Mesenteric fat pad (tissue), 1 donor: ENCODE measurements at places on chromosomes 1 and 21. TPM values are rescaled to one million over a fixed set of nuclear protein-coding genes. Genes with fewer than 3 reads are reported as not detected.

- DNase-seq = no peak
Observed at GRCh38 chr1:37605061-37605650, 9.4 kb upstream of the GNL2 start.

DNA sequence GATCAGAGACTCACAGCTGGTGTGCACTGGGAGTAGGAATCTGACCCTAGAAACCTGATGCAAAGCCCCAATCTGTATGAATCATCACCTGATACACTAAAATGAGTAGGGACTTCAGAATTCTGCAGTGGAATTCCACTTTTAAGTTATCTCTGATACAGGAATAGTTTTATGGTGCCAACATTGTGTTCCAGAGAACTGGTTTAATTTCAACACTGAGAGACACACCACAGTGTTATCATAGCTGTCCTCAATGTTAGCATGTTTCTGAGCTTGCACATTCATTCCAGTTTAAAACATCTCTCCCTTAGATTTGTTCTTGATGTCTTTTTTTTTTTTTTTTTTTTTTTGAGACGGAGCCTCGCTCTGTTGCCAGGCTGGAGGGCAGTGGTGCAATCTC is 7.1 kb downstream of the UTS2 start:
- DNase-seq = no peak

DNA sequence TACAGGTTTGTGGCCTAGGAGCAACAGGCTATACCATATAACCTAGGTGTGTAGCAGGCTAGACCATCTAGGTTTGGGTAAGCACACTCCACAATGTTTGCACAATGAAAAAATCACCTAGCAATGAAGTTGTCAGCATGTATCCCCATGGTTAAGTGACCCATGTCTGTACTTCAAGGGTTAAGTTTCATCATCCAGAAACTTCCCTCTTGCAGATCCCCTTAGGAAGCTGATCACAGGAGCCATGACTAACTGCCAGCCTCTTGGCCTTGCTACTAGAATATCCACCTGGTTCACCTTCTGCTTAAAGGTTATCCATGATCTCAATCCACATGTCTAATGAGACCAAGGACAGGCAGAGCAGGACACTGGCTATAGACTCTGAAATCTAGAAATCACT is 3.5 kb upstream of the UBXN10 start:
- DNase-seq = no peak

GRCh38 chr1:7827126-7827955 is 25.5 kb downstream of the UTS2 start:
- no peak for DNase-seq

DNA sequence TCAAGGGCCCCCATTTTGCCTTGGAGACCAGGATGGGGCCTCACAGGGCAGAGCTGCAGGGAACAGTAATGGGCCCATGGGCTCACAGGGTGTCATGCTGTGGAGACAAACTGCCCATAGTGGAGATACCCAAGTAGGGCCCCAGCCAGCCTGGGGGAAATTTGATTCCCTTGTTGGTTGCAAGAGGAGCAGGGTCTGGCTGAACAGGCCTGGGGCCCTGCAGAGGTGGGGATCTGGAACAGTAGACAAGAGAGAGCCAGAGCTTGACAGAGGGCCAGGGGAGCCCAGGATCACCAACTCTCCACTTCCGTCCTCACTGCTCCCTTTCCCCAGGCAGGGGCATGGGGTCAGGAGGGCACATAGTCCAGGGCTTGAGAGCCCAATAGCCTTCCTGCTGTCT is 8.7 kb downstream of the S100B start:
- DNase-seq = no peak

DNA sequence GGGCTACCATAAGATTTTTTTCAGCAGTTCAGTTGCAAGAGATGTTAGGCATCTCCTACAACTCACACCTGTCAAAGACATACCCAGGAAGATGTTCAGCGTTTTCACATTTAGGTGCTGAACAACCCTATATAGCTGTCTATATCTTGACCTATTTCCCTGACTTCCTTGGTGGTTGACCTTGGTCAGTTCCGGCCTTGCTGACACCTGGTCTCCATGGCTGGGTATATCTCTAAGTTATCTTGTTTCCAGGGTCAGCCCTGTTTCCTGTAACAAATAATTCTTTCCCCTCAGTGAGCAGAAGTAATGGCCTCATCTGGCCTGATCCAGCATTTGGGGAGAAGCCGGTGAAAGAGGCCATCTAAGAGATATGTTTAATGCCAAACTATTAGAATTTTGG is 2.4 kb upstream of the BTG2 start:
- no peak for DNase-seq

DNA sequence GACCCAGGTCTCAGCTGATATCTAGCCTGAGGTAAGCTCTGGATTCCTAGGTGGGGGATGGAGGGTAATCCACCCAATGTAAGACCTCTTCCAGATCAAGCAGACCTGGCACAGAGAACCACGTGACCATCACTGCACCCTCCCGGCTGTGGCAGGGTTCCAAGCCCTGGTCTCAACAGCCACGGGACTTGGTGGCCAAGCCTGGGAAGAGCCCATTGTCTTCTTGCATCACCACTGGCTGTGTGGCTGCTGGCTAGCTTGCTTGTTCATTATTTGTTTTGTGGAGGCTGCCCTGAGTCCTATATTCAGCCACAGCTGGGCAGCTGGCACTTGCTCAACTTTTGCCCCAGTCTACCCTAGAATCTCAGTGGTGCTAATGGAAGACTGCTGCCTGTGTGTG is 24.1 kb upstream of the NFASC start:
- DNase-seq = no peak

GRCh38 chr1:10634428-10635084 is 159.8 kb downstream of the PEX14 start:
- no peak for DNase-seq

DNA sequence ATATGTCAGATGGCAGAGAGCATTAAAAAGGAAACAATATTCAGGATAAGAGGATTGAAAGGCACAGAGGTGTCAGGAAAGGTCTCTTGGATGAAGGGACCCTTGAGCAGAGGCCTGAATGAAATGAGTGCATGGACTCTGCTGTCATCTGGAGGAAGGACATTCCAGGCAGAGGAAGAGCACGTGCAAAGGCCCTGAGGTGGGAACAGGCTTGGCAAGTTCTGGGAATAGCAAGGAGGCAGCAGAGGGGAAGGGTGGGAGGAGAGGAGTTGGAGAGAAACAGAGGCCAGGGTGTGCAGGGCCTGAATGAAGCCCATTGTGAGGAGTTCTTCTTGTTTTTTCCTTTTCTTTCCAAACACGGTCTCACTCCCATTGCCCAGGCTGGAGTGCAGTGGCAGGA is 59.0 kb upstream of the RUNX3 start:
- no peak for DNase-seq

DNA sequence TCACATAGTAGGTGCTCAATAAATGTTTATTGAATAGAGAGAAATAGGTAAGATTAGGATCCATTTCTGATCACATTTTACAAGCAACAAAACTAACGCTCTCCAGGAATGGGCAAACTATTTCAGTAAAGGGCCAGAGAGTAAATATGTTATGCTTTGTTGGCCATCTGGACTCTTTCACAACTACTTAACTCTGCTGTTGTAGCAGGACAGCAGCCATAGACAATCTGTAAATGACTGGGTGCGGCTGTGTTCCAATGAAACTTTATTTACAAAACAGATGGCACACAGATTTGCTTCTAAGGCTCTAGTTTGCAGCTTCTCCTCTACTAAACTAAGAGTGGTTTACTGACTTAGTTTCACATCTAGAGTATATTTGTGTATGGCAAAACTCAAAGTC is 83.0 kb upstream of the BACH1 start:
- no peak for DNase-seq

DNA sequence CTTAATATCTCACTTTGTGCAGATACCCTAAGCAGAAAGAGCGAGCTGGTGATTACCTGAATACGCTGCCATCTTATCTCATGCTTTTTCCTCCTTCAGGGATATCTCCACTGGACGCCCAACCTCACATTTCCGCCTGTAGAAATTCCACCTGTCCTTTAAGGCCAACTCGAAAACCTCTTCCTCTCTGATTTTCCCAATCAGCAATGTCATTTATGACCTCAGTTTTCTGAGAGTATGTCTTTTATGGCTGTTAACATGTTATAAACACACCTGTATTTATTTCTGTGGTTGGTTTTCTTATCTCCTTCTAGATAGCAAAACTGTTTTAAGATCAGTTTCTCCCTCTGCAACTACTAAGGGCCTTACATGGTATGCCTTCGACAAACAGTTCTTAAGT is 41.1 kb downstream of the CD34 start:
- DNase-seq = no peak

DNA sequence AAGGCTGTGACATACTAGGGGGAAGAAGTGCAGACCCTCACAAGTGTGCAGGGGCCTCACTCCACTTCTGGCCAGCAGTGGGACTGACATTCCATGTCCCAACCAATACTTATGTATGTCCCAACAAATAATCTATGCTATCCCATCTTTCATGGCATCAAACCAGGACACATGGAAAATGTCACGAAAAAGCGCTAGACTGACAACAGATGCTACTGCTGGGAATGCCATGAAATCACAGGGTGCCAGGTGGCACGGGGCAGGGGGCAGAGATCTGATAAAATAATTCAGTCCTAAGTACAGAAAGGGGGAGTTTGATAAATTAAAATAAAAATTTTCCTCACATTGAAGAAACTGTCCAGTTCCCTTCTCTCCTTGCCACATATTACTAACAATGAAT is 27.6 kb upstream of the BCAS2 start:
- DNase-seq = no peak

DNA sequence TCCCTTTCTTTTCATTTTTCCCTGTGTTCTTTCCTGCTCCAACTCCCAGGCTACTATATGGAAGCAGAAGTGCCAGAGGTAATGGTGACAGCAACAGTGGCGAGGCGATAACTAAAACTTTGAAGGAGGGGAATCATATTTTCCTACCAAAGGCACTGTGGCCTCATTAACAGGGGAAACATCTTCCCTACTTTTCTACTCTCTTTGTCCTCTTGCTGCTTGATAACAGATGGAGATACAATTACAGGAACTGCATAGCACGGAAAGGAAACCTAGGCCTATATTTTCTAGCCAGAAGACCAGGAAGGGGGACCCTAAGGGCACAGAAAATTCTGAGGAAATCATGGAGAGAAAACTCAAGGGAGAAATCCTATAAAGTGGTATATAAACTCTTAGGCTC is 42.3 kb downstream of the SASS6 start:
- DNase-seq = no peak

DNA sequence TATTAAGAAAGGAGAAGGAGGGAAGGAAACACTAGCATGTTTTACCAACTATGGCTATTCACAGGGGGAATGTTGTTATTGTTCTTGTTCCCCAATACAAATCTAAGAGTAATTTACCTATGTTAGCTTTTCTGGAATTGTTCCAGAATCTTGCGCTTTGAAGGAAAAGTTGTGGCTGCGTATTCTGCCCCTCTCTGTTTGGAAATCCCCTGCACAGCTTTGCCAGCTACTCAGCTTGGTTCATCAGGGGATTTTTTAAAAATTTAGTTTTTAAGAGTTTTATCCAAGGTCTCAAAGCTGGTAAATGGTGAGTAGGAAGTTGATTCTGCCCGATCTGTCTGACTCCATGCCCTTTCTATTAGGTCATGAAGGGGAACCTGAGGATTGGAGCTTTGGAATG is 9.5 kb upstream of the IRF6 start:
- no peak for DNase-seq

DNA sequence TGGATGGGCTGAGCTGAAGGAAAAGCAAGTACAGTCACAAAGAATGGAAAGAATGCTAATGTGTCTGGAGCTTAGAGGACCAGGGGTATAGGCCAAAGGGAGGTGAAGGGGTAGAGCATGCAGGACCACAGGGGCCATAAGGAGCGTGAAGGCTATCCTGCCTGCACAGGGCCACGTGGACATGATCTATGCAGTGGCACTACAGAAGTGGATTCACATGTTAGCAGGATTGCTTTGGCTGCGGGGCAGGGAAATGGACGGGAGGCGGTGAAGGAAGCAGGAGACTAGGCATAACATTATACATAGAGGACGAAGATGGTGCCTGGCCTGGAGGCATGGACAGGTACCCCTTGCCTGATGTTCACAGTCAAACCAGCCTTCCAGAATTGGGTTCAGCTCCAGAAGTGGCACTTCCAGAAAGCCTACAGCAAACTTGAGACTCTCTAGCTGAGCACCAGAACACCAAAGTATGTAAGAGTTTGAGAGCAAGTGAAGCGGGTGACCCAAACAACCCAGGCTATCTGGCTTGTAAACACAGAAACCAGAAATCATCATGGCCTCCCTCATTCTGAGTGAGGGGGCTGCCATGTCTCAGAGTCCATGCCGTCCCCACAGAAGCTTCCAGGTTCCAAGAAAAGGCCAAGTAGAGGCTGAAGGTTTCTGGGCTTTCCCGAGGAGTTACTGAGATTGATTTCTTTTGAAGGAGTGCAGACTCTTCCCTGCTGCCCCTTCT is 135.5 kb upstream of the JUN start:
- no peak for DNase-seq

GRCh38 chr21:32181457-32181856 is 97.4 kb downstream of the MIS18A start:
- no peak for DNase-seq

GRCh38 chr1:197200272-197200899 is 53.9 kb upstream of the ASPM start:
- DNase-seq = no peak

The C1orf116 gene
- total RNA-seq = 0.10 TPM

The TMEM52 gene
- 1.5 TPM for total RNA-seq

The CHRM3 gene
- total RNA-seq = 0.29 TPM

The GPR52 gene
- total RNA-seq = 2.7 TPM

The DNASE2B gene
- total RNA-seq = 0.39 TPM

The ARL8A gene
- 106 TPM for total RNA-seq
